ENCODE measurements at places on chromosomes 6 and 20.

GRCh38 chr6:134415656-134416055, 97.7 kb upstream of the SGK1 start:
- DNase-seq, result no peak

DNA sequence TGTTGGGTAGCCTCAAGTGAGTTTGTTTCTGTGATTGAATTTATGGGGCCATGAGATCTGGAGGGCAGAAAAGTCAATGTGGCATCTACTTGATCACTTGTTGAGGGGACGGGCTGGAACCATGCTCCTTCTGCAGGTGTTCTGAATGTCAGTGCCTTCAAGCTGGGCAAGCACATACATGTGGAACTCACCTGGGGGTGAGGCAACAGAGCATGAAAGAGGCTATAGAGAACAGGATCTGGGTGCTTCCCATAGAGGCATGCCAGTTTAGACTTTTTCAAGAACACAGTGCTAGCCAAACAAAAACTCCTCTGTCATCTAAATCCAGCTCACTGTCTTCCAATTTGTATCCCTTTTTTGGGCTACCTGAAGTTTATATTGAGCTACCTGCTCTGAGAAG, 77.8 kb upstream of the SLC35B3 start:
- DNase-seq, result no peak

DNA sequence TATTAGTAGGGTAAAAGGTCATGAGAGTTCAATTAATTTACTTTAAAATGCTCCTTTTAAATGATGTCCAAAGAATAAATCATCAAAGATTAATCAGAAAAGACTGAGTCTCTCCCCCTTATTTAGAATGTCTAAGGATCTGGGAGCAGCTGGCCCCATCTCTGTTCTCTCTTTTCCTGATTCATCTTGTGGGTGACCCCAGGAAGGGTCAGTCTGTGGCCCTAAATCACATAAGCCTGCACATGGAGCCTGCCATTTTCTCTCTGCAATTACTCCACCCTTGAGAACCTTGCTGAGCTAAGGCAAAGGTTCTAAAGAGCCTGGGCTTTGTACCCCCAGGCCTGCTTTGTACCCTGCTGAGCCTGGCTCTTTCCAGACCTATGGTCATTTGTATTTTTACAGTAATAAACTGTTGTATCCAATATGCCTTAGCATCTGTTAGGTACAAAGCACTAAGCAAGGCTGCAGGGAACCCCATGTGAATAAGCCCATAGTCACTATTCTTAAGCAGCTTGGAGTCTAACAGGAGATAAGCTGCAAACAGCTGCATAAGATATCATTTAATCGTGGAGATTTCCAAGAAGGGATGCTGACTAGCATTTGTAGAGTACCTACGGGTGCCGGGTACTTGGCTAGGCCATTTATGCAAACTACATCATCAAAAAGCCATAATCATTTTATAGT, 431.0 kb upstream of the MARCKS start:
- no peak for DNase-seq

DNA sequence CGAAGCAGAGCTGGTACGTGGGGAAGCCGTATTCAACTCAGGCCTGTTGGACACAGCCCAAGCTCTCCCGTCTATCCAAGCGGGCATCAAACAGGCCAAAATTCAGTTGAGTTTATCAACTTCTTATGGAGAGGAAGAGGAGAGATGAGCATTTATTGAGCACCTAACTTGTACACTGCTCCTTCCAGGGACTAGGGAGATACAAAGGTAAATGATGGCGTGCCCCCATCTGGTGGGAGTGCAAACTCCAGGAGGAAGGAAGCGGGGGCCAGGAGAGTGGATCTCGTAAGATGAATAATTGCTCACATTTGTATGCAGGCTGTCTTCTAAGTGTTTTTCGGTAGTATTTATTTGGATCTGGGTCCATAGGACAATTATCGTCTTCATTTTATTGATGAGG, 146.6 kb downstream of the SOBP start:
- no peak for DNase-seq

DNA sequence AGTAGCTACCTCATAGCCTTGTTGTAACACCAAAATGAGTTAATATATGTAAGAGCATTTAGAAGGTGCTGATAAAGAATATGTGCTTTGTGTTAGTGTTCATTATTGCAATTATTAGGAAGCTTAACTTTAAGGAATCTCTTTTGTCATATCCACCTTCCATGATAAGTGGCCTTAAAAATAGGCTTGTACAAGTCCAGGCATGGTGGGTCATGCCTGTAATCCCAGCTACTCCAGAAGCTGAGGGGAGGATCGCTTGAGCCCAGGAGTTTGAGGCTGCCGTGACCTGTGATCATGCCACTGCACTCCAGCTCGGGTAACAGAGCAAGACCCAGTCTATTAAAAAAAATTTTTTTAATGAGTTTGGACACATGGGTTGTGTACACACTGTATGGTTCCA, 285.5 kb downstream of the ZFAND3 start:
- DNase-seq, result no peak

DNA sequence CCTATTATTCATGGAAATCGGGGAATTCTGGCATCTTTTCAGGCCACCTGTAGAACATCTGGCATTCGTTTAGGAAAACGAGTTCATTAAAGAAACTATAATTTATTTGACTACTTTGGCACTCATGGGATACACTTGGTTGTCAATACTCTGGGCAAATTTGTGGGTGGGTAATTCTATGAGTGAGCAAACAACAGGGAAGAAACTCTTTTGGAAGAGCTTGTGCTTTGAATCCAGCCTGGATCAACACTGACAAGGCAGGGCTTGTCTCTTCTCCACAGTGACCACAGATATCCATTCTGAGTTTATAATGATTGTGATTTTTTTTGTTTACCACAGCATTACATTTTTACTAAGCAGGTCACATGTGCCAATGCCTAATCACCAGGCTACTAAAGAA, 394.7 kb downstream of the THBS2 start:
- DNase-seq, result no peak

- DNase-seq, result no peak
Measured at GRCh38 chr6:100620085-100620840, 155.5 kb upstream of the SIM1 start.

GRCh38 chr6:107079429-107079828, 35.9 kb downstream of the BEND3 start:
- peak; percentile 19 for DNase-seq

DNA sequence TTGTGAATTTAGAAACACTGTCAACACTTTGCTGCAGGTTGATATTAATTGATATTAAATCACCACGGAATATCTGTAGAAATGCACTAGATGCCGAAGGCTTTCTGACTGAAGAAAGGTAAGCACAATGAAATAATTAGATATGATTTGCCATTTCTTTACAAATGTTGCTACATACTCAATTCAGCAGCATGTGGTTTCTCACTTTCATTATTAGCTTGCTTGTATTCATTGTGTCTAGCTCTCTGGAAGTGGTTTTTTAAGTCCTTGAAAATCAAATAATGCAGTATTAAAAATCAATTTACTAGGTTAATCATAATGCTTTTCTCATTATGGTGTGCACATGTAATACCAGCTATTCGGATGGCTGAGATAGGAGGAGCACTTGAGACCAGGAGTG, 231.3 kb upstream of the MARCKS start:
- DNase-seq, result no peak

GRCh38 chr6:169766921-169767736, 15.7 kb downstream of the ERMARD start:
- DNase-seq, result no peak

DNA sequence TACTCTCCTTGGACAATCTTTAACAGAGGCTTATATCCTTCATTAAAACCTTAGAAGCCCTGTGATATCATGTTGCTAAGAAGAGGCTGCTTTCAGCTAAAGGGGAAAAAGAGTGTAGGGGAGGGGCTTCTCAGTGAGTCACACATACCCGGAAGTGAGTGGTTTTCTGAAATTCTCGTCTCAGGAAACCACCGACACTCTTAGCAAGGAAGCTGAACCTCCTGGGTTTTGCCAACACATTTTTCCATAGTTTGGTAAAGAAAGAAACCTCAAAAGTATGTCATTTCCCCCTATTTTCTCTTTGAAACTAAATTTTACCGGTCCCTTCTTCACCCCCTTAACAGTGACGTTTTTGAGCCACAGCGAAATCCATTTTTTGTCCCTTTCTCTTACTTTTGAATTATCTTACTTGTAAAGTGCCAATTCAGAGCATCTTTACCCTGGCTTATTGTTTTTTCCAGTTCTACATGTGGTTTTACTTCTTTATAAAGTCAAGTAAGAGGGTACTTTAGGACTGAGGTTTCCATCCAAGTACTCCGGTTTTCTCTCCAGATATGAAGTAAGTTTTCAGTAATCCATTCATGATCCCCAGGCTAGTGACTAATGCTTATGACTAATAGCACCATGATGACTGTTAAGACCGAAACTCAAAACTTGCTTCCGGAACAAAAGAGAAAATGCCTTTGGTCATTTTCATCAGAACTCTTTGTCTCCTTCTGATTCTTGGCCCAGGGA, 219.3 kb downstream of the ARHGAP18 start:
- DNase-seq, result no peak

DNA sequence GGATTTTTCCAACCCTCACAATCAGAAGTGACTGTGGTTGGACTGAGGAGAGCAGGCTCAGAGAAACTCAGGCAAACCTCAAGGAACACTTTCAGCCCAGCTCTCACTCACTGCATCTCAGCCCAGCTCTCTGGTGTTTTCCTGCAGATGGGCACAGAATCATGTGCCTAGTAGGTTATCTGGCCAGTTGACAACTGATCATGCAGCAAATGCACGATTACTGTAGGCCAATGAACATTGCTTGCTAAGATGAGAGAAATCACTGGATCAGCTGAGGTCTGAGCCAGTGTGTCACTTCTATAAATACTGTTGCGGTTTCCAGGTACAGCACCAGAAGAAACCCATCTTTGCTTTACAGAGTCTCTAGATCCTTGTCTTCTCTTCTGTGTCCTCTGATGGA, 540.5 kb downstream of the CD83 start:
- DNase-seq, result no peak

- no peak for DNase-seq
Measured at GRCh38 chr20:34859826-34860545, 12.7 kb downstream of the GGT7 start.

DNA sequence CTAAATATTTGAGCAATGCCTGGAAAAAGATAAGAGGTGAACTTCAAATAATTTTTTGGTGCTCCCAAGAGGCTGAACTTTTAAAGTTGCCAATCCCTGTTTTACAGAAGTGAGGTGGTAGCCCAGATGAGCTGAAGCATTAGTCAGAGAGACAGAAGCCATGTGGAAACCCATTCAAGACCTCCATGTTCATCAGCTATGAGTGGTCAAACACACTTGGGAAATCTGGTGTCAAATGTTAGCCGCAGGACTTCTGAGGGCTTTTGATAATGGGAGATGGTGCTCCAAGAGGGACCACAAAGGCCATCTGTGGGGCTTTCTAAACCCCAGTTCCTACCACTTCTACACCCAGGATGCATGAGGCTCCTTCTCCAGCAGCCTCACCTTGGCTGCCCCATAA, 77.5 kb upstream of the MRPS10 start:
- no peak for DNase-seq

DNA sequence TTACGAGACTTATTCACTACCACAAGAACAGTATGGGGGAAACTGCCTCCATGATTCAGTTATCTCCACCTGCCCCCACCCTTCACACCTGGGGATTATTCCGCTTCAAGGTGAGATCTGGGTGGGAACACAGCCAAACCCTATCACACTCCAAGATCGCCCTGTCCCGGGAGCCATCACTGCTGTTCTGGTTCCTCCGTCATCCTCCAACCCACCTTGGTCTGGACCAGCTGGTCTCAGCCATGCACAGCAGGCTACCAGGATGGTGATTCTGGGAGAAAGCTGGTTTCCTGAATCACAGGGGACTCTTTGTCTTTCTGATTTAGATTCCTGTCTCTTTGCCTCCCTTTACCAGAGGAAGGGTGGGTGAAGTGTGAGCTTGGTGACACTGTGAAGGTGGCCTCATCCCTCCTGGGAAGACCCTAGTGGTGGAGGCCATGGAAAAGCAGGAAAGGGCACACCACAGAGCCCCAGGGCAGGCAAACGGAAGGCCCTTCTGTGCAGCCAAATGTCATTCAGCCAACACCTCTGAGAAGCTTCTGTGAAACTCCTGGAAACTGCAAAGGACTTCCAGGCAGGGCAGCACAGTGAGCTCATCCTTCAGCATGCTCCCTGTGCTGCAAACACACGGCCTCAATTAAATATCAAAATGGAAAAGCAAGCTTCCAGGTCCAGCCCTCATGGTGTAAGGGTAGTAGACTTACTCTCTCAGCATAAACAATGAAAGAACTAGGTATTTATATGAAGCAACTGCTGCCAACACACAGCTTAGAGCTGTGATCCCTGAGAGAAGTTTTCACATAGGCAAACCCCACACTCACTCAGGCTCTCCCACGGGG, 169.8 kb downstream of the ANKRD60 start:
- no peak for DNase-seq

- DNase-seq, result no peak
Measured at GRCh38 chr6:121183742-121184141, 150.5 kb downstream of the TBC1D32 start.

- no peak for DNase-seq
Measured at GRCh38 chr20:10710991-10711775, 37.4 kb upstream of the JAG1 start.

DNA sequence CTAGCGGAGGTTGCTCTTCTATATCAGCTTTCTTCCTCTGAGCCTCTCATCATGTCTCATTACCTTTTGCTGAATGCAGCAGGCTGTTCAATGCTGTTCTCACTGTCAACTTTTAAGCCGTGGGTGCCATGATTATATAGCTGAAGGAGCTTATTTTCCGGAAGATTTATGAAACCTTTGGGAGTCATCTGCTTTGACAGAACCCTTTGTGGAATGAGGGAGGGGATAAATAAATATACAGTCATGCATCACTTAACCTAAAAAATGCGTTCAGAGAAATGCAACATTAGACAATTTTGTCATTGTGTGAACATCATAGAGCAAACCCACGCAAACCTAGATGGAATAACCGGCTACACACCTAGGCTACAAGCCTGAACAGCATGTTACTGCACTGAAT, 102.2 kb upstream of the AKAP12 start:
- DNase-seq, result no peak

GRCh38 chr6:24848461-24848860, 49.7 kb upstream of the ARMH2 start:
- DNase-seq, result no peak

GRCh38 chr6:7542874-7543624, 1.6 kb downstream of the DSP start:
- DNase-seq, result peak; percentile 71

All from sigmoid colon (tissue), 7 donors.